Thymus (tissue), 14 donors: ENCODE measurements at places on chromosomes 12 and 14. TPM values are rescaled to one million over a fixed set of nuclear protein-coding genes. Genes with fewer than 3 reads are reported as not detected.

Gene NPAS3
- 1.2 TPM for total RNA-seq

Gene INSM2
- total RNA-seq, result 0.05 TPM

Gene SPTB
- total RNA-seq, result 1.8 TPM

DNA sequence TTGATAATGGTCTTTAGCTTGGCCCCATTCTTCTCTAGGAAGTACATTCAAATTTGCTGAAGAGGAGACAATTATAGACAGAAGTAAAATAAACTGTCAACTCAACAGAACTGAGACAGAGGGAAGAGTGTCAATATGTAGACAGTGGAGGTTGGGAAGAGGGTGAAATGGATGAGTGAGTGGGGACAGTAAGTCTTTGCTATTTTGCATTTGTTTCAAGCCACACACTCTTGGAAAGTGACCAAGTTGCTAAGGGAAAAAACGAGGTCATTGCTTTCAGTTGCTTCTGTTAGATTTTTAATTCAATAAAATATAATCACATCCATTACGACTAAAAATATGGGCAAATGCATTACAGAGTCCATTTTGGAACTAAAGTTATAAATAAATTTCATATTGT, 47.8 kb downstream of the BTBD7 start:
- DNase-seq, result no peak

DNA sequence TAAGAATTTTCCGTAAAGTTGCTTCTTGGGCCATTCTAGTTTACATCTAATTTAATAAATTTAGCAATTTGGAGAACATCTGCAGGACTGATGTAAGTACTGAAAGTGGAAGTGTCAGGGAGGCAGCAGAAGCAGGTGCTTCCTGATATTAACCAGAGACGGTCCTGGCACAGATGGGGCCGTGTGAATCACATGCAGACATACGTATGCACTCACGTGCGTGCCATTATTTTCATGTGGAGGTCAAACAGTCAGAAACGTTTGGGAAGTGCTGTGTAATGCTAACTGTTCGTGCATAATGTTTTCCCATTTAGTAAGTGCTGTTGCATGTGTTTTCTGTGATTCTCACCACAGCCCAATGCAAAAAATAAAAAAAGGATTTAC, 87.8 kb upstream of the DYNC1H1 start:
- DNase-seq, result peak; percentile 40

DNA sequence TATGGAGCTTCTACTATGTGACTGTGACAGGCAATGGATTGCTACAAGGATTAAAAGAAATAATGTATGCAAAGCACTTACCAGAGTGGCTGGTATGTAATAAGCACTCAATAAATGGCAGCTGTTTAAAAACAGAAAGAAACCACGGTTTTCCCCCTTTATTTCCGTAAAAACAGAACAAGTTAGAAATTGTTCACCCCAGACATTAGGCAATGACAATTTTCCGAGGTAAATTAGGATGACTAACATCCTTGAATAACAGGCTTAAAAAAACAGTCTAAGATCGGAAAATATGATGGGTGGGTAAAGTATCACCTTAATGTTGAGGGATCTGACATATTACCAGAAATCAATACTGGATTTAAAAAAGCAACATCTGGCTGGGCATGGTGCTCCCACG, 20.9 kb upstream of the CNIH1 start:
- no peak for DNase-seq

DNA sequence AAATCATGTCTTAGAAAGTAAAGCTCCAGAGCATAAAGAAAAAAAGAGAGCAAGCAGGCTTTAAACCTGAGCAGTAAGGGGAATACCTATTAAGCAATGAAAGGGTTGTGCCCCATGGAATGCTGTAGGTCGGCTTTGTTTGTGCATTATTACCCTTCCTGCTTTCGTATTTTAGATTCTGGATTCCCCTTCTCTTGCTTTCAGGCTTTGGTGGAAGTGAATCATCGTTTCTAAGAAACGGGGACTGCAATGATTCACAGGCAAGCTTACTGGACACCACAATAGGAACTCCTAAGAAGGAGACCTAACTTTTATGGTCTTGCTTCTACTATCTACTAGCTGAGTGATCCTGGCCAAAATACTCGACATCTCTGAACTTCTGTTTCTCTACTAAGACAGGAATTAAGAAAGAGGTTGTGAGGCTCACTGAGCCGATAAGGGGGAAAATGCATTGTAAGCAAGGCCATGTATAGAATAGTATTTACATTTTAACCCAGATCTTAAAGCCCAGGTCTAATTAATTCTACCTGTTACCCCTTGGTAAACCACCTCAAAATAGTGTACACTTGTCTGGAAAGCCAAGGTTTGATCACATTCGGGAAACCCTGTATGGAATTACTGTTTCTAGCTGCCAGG, 1.2 kb upstream of the BMAL2 start:
- no peak for DNase-seq
